ENCODE measurements at places on chromosomes 5 and 9. TPM values are rescaled to one million over a fixed set of nuclear protein-coding genes. Genes with fewer than 3 reads are reported as not detected.

DNA sequence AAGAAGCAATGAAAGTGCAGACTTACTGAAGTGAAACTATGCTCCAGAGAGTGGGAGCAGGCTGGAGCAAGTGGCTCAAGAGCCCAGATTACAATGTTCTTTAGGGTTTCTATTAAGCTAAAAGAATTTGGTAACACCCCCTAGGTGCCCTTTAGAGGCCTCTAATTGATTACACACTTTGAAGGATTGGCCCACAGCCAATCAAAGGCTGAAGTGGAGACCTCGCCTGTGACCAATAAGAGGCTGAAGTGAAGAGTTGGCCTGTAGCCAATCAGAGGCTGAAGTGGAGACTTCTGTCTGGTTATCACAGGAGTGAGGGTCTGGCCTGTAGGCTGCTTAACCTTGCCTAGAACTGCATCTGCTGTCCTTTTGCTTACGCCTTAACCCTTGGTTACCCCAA lies 46.7 kb upstream of the SPATA31C2 start:
- DNase-seq, result no peak

Gene SPRY4
- 11.0 TPM for total RNA-seq

Gene ADAMTS16
- not detected for total RNA-seq

- no peak for DNase-seq
These were observed 134.4 kb downstream of the FGF1 start for GRCh38 chr5:142551338-142552067.

- no peak for DNase-seq
These were observed 284.4 kb downstream of the DNAH5 start for GRCh38 chr5:13660072-13660471.

DNA sequence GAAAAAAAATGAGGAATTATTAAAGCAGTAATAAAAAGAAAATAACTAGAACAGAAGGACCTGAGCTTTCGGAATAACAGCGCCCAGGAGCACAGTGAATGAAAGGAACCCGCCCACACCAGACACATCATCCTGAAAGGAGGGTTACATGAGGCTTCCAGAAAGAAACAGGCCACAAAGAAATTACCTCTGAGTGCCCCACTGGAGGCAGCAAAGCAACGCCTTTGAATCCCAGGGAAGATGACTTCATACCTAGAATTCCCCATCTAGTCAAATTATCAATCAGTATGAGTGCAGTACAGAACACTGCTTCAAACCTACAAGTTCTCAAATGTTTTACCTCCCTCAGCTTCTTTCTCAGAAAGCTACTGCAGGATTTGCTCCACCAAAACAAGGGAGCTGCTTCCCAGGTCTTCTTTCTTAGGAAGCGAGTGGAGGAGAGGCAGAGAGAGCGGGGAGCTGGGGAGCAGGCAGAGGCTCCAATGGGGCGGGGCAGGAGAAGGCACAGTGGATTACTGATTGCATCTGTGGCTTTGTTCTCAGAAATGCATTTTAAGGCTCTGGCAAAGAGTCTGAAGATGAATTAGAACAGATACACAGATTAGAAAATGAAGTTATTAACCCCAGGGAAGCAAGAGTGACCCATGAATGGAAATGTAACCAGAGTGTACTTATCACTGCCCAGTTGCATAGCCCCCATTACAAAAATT lies 87.1 kb downstream of the SEMA4D start:
- no peak for DNase-seq

Gene TNPO1
- total RNA-seq, result 74.1 TPM

Gene HRCT1
- total RNA-seq, result 5.3 TPM

- DNase-seq, result no peak
These were observed 11.3 kb upstream of the RIOK2 start for GRCh38 chr5:97194366-97194765.

Gene MFAP3
- total RNA-seq, result 33.7 TPM

DNA sequence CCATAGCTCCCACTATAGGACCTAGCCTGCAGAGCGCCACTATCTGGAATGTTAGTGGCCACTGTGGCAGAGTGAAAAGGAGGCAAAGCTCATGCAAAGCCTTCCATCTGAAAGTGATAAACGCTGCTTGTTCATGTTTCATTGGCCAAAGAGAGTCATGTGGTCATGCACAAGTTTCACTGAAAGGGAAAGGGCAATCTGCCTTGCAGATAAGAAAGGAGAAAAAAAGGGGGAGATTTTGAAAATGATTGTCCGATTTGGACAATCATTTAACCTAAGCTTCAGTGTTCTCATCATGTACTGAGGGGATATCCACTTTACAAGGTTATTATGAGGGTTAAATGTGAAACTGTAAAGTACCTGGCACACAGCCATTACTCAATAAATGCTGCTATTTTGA lies 9.0 kb upstream of the MOB3B start:
- no peak for DNase-seq

GRCh38 chr5:14599476-14600127 lies 18.0 kb downstream of the OTULINL start:
- no peak for DNase-seq

- DNase-seq, result no peak
These were observed 123.2 kb downstream of the SPOCK1 start for GRCh38 chr5:137375741-137376526.

Gene FAT2
- 82.9 TPM for total RNA-seq

GRCh38 chr5:146731909-146732659 lies 146.5 kb downstream of the PPP2R2B start:
- DNase-seq, result no peak

DNA sequence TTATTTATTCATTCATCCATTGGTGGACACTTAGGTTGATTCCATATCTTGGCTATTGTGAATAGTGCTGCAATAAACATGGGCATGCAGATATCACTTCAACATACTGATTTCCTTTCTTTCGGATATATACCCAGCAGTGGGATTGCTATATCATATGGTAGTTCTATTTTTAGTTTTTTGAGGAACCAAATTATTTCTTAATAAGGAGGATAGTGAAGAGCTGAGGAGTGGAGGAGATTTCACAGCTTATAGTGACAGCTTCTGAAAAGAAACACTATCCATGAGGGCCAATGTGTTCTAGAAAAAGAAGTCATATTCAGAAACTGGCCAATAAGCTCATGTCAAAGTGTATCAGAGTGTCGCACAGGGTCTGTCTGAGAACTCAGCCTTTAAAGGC lies 183.3 kb downstream of the SEC61B start:
- no peak for DNase-seq

DNA sequence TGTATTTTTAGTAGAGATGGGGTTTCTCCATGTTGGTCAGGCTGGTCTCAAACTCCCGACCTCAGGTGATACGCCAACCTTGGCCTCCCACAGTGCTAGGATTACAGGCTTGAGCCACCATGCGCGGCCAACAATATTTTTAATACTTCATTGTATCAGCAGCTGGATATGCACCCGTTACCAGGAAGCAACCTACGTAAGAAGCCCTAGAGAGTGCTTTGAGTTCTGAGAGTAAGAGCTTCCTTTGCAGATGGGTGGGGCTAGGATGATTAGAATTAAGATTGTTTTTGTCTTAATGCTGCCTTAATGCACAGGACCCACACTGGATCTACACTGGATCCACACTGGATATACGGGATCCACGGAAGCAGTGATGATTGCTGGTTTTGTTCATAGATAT lies 123.9 kb upstream of the ABCA1 start:
- no peak for DNase-seq

GRCh38 chr9:95477441-95477840 lies 39.3 kb downstream of the PTCH1 start:
- DNase-seq, result peak; percentile 52

- no peak for DNase-seq
These were observed 110.7 kb downstream of the OLFM1 start for GRCh38 chr9:135198144-135198543.

Gene SMIM33
- not detected for total RNA-seq

DNA sequence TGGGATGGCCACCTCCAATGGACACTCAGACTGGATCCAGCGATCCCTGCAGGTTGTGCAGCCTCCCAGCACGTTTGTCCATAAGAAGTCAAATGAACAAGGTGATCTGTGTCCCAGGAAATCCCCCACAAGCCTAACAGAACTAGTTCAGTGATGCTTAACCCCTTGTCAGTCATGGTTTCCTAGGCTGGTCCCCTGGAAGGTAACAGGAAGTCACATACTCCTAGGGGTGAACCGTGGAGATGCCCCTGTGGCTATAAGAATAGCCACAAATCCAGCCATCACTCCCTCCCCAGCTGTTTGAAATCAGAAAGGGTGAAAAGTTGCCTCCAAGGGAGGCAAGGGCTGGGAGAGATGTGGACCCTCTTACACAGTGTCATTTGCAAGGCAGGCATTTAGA lies 22.5 kb downstream of the PAX5 start:
- no peak for DNase-seq

- no peak for DNase-seq
These were observed 54.7 kb upstream of the SIMC1 start for GRCh38 chr5:176183321-176184074.
